ENCODE measurements at places on chromosomes 5 and 9.

DNA sequence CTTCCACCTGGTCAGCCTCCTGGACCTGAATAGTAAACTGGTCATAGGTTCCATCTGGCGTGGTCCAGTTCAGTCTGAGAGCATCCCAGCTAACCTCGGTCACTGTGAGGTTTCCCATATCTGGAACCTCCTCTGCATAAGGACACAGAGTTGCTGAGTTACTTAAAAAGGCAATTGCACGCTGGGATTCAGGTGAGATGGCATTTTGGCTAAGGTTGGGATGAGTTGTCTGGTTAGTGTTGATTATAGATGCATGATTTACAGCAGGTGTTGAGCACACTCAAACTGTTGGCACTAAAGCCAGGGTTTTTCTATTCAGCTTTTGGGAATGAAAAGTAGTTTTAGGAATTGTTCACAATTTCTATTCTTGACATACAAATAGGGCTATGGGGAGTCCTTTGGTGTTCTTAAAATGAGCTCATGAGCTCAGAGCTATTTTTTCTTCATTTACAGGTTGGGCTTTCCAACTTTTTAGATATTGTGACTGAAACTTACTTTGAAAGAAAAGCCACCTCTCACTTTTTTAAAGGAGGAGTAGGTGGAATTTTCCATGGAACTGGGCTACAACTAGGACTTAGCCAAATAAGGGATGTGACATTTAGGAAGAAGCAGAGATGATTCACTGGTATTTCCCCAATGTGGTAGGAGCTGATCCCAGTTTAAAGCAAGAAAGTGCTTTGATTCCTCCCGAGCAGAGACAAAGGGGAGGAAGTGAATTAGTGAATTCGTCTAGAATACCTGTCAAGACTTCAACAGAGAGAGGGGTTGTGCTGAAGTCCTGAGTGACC is 54.7 kb downstream of the TNC start:
- peak; percentile 44 for DNase-seq

GRCh38 chr9:33120620-33121019 is 44.1 kb upstream of the SMU1 start:
- DNase-seq = no peak

- peak; percentile 30 for DNase-seq
Measured at GRCh38 chr5:36611520-36612274, 5.3 kb downstream of the SLC1A3 start.

DNA sequence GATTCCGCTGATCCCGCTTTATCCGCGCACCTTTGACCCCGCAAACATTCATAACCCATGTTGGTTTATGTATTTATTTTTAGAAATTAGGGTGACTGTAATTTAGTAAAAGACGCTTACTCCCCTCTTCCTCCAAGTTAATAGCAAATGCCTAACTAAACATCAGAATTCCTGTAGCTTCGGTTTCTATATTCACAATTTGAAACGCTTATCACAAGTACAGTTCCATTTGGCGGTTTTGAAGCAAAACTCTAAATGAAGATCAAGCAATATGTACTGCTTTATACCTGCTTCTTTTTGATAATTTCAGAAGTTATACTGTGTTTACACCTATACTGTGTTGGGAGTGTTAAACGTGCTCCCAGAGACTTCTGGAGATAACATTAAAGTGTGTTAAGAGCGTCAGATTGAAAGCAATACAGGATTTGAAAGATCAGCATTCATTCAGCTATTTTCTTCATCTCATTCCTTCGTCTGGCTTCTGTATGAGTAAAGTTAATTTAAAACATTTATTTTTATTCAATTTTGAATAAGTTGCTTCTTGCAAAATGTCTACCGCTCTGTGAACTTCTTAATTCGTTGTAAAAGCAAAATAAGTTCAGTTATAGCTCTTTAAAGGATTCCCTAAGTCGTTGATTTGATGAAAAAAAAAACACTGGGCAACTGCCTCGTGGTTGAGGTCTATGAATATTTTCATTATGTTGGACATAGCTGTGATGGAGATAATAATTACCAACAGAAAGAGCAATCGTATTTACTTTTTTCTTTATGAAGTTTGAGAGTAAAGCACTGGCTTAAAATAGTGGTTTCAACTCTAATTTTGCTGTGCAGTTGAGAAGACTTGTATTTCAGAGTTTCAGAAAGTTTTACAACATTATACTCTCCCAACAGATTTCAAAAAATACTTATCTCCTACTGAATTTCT is 2.5 kb downstream of the PRDM6 start:
- DNase-seq = no peak

DNA sequence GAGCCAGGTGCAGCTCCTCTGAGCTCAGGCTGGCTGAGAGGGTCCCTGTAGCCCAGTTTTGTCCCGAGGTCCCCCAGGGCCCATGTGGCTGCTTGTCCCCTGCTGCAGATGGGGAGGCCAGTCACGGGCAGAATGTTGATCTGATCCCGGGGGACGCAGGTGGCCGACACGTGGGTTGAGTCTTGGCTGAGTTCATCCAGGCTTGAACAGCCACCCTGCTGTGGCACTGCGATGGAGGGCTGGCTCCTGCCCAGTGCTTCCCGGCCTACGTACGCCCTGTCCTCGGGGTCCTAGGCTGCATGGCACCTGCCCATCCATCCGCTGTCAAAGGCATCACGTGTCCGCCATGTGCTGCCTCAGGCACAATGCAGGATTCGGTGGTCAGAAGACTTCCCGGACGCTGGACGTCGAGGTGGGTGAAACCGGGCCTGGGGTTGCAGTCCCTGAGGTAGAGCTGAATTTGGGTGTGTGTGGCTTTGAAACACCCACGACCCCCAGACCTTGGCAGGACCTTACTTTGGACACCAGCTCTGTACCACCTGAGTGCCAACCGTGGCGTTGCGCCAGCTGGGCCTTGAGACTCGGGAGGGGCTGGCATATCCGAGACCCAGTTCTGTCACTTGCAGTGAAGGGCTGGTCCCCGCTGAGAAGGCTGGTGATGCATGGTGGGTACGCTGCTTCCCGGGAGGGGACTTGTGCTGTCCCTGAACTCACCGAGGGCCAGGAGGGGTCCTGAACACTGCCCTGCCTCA is 22.3 kb downstream of the RXRA start:
- DNase-seq = no peak

DNA sequence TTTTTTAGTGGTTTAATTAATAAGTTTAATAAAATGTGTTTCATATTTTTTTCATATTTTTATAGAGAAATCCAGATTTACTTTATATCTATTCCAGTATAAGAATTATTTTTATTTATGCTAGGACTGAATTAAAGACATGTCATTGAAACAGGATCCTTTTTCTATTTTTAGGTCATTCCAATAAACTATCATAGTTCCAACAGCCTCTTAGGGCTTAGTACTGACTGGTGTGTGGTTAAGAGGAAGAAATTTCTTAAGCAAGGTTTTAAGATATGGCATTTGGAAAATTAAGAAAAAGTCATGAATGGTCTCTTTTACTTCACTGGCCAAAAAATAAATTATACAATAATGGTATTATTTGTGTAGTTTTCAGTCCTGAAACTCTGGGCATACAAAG is 31.2 kb upstream of the PRR16 start:
- DNase-seq = no peak

GRCh38 chr9:124654431-124654830 is 116.7 kb downstream of the NR6A1 start:
- peak; percentile 32 for DNase-seq

- DNase-seq = no peak
Measured at GRCh38 chr5:66518753-66519152, 77.4 kb upstream of the MAST4 start.

GRCh38 chr5:141402553-141403243 is at the start of gene PCDHGA9:
PCDHGA9 (plus strand) TSS chr5:141402778; CDS start chr5:141402953, 175 bp downstream.
- DNase-seq = peak; percentile 39

DNA sequence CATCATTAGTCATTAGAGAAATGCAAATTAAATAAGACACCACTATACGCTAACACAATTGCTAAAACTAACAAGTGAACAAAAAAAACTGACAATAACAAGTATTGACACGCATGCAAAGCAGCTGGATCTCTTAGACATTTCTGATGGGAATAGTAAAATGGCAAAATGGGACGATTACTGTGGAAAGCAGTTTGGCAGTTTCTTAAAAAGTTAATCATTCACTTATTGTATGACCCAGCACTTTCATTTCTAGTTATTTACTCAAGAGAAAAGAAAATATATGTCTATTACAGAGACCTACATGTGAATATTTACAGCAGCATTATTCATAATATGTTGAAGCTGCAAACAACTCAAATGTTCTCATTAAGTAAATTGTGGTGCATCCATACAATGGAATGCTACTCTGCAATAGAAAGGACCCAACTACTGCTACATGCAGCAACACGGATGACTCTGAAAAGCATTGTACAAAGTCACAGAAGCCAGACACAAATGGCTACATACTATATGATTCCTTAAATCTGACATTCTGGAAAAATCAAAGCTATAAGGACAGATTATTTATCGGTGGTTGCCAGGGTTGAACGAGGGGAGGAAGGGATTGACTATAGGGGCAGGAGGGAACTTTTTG is 96.8 kb upstream of the ITGA2 start:
- DNase-seq = no peak

- DNase-seq = peak; percentile 95
Measured at GRCh38 chr9:37908698-37909186, 4.8 kb upstream of the SLC25A51 start.

DNA sequence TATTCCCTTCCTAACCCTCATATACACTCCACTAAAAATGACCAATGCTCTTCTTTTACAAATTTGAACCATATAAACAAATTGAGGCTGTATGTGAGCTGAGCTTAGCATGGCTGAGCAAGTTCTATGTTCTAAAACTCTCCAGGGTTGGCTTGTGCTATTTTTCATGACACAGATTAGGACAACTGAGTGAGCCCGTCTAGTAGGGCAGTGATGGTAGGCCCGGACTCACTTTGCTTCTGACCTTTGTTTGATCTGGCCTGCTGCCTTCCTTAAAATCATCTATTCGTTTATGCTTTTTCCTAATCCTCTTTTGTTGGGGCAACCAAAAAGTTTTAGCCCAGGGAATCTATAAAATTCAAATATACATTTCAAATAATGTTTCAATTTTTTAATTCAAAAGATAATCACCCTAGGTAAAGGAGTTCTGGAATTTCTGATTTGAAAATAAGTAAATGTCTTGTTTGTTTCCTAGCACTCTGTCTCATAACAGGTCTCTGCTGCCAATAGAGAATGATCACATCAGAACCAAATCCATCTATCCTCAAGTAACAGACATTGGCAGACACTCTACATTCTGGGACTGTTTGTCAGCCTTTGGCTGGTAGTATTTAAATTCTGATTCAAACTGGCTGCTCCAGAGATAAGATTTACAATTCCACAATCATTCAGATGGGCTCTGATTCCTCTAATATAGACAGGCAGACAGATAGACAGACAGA is 217.0 kb upstream of the TARS1 start:
- DNase-seq = no peak

DNA sequence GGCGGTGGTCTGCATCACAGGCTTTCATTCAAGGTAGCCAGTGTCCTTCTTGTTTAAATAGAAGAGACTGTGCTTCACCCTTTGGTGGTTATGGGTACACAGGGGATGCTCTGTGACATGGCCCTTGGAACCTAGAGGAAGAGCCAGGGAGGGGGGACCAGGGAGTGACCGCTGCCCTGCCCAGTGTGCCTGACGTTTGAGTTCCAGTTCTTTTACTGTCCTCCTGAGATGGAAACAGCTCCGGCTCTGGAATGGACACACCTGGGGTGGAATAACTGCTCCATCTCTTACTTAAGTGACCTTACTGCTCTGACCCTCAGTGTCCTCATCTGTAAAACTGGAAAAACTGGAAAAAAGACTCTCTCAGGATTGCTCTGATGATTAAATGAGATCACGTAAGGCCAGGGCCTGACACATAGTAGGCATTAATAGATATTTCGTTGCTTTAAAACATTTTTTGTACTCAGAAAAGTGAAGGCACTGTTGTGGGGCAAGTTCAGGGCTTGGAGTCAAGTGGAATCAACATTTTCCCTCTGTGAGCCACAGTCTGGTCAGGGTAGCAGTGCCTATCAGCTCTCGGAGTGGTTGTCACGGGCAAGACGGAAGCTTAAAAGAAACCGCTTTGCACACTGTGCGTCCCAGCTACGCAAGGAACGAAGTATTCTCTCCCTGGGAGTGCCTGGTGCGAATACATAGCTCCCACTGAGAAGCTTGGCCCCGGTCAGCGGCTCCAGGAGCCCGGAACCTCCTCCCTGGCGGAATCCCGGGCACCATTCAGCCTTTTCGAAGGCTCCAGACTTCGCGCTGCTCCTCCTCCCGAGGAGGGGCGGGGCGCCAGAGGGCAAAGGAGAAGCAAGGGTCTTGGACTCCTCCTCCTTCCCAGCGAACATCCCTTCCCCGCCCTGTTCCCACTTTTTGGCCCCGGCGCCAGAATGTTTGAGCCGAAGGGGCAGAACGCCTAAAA is 5.8 kb downstream of the POU4F3 start:
- peak; percentile 4 for DNase-seq

- no peak for DNase-seq
Measured at GRCh38 chr5:141875795-141876627, 2.2 kb downstream of the PCDH1 start.

DNA sequence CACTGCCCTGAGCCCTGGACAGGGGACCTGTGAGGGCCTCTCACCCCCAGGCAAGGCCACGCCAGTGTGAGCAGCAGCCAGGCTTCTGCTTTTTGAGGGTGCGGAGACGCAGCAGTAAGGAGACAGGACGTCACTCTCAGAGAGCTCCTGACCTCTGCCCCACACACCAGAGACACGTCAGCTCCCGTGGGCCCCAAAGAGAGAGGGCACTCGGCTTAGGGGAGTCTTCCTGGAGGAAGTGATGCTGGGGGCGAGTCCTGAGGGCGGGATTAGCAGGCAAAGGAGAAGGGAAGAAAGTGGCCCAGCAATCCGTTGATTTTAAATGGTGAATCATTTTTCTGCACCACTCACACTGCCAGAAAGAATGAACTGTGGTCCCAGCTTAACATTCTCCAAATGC is 24.0 kb upstream of the SLC9A3 start:
- DNase-seq = peak; percentile 93

- no peak for DNase-seq
Measured at GRCh38 chr9:13941714-13942113, 372.2 kb downstream of the NFIB start.

DNA sequence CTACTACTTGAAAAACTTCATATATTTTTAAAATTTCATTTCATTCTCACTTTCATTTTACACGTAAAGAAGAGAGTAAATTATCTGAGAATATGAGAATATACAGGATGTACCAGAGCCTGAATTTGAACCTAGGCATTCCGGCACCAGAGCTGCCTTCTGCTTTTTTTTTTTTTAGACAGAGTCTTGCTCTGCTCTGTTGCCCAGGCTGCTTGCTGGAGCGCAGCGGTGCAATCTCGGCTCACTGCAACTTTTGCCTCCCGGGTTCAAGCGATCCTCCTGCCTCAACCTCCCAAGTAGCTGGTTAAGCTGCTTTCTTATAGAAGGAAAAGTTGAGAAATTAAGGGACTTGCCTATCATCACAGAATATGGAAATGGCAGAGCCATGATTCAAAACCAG is 540.1 kb downstream of the EBF1 start:
- DNase-seq = no peak

GRCh38 chr9:82716821-82717220 is 346.1 kb downstream of the RASEF start:
- no peak for DNase-seq

GRCh38 chr5:67537439-67538148 is 341.0 kb upstream of the CD180 start:
- peak; percentile 19 for DNase-seq
